Activated naive CD4-positive, alpha-beta T cell treated with anti-CD3 and anti-CD28 coated beads, Interleukin-2, amount 50 U/mL, for 72 hours (primary cell): ENCODE measurements at places on chromosomes 6 and 20.
A peak's percentile ranks its signal among the peaks of the same experiment; 100 is the strongest.

DNA sequence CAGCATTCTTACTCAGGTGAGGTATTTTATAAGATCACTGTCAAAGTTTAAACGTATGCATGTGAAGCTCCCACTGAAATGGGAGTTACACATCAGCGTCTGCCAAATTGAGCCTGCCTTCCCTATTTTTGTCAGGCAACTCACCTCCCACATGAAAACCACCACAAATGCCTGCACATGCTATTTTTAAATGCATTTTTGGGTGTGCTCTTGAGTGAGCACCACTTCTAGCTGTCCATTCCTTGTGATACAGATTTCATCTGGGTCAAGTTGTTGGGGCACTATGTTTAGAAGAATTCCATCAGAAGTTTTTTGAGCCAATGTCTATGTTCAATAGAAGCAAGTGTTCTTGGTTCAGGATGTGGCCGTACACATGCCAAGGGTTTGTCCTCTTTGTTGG, 71.7 kb upstream of the RIPPLY2 start:
- no peak for DNase-seq

GRCh38 chr6:129059650-129060049, 176.7 kb downstream of the LAMA2 start:
- no peak for DNase-seq

- peak; percentile 70 for DNase-seq
Observed at GRCh38 chr6:41039060-41039998, at the start of gene UNC5CL. Gene UNC5CL (minus strand): TSS chr6:41039221. CDS start chr6:41035074, 4,147 bp downstream.

DNA sequence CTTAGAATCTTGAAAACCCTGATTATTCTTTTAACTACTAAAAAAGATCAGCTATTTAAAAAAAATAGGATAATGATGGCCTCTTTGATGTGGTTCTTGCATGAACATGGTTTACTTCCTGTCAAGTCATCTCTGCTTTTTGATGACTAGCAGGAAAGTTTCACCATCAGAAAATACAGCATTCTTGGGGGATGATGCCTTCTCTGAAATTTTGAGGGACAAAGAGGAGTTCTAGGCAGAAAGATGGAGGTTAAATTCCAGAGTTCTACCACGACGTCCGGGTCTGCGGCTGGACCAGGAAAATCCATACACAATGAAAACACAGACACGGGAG, 130.4 kb downstream of the OLIG3 start:
- DNase-seq, result no peak

DNA sequence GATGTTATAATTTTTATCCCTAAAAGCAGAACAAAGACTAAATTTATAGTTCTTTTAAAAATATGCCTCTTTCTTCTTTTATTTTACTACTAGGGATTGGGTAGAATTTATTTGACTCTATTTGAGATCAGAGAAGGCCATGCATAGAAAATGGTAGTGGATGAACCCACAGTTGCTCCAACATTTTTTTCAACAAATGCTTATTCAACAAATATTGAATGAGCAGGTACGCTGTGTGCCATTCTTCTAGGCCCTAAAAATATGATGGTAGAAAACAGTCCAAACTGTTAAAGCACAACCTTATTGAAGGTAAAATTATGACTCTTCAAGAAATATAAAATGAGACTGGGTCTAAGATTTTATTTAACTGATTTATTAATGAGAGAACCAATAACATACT, 30.0 kb downstream of the OTOR start:
- DNase-seq, result no peak

DNA sequence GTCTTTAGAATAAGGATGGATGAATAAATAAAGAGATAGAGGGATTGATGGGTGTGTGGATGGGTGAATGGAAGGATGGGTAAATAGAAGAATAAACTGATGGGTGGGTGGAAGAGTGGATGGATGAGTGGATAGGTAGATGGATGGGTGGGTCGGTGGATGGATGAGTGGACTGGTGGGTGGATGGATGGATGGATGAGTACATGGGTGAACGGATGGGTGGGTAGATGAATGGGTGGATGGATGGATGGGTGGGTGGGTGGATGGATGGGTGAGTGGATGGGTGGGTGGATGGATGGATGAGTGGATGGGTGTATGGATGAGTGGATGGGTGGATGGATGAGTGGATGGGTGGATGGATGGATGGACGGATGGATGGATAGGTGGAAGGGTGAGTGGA, 65.7 kb upstream of the FOXC1 start:
- DNase-seq, result no peak

- DNase-seq, result no peak
Observed at GRCh38 chr6:136250686-136251008, 536 bp upstream of the MTFR2 start.

GRCh38 chr6:3701631-3702030, 49.9 kb downstream of the PXDC1 start:
- no peak for DNase-seq

DNA sequence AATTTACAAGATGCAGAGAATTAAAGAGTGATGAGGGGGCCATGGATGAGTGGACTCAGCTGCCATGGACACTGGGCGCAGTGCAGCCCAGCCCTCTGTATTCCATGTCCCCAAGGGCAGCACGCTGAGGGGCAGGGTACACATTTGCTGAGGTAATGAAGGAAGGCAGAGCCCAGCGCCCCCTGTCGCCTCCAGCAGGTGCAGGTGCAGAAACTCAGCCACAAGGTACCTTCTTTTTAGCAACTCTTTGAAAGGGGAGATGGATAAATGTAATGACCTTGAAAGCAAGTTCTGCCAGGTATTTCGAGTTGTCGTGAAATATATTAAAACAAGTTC, 7.1 kb downstream of the CD93 start:
- no peak for DNase-seq

DNA sequence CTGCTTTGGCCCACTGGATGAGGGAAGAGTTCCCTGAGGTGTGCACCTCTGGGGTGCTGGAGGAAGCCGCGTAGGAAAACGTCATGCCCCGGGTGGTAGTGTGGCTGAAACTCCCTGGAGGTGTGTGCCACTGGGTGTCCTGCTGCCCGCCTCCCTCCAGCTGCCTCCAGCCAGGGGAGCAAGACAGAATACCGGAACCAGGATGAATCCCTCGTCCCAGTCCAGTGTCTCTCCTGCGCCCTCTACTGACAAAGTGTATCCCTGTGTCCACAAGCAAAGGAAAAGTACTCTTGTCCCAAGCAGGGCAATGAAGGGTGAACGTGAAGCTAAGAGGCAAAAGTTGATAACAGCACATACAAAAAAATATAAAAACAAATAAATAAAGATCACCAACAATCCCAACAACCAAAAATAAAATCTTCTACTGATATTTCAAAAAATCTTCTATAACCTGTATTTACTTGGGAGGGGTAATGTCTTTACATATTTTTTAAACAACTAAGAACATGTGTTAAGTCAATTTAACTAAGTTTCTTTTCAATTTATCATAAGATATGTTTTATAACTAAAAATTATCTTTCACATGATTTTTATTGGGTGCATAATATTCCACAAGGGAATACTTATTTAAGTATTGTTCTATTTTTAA, 437.6 kb downstream of the MAFB start:
- DNase-seq, result no peak
